ENCODE measurements at places on chromosomes 6 and 20.

DNA sequence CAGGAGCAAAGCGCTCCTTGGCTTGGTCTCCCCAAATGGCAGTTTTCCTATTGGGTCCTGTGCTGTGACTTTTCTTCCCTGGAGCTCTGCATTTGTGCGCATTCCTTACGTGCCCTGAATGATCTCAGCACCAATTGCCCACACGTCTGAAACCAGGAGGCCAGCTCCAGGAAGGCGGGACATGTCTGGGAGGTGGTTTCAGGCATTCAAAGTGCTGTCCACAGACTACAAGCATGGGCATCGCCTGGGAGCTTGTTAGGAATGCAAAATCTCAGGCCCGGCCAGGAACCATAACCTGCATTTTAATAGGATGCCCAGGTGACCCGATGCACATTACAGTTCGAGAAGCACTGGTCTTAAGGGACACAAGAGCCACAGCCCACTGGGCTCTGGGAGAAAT is 239.6 kb downstream of the ANKRD60 start:
- H3K27ac ChIP-seq: no peak overlapping the region
- no peak overlapping the region for H3K4me3 ChIP-seq
- no peaks in the 10 kb centered on the region for H3K27me3 ChIP-seq

GRCh38 chr6:55014321-55015088 is 159.8 kb upstream of the HCRTR2 start:
- H3K27me3 ChIP-seq: no peaks in the 10 kb centered on the region
- H3K4me1 ChIP-seq: no peaks in the 10 kb centered on the region
- H3K36me3 ChIP-seq: no peaks in the 10 kb centered on the region

- no peaks in the 10 kb centered on the region for H3K4me1 ChIP-seq
- no peak for DNase-seq
These were observed 119.6 kb downstream of the TFAP2C start for GRCh38 chr20:56748476-56749377.

DNA sequence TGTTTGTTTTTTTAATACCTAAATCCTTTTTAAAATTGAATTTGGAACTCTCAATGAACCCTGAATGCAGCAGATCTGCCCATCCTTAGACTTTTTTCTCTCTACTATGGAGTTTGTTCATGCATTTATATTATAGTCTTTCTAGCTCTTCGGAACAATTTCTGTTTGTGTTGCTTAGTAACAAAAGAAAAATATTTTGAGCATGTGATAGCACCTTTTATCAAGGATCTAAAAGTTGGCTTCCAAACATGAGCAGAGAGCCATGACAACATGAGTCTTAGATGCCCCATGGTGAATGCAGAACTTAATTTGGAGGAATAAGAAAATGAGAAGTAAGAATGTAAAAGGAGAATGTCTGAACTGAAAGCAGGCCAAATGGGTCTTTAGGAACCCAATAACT is 133.7 kb downstream of the EDN1 start:
- H3K27me3 ChIP-seq: no peaks in the 10 kb centered on the region
- DNase-seq: no peak
- H3K36me3 ChIP-seq: no peaks in the 10 kb centered on the region
- H3K27ac ChIP-seq: no peak overlapping the region
- no peak overlapping the region for H3K4me3 ChIP-seq

GRCh38 chr6:3711776-3712175 is 39.7 kb downstream of the PXDC1 start:
- no peaks in the 10 kb centered on the region for H3K36me3 ChIP-seq
- H3K27ac ChIP-seq: no peak overlapping the region
- H3K27me3 ChIP-seq: no peaks in the 10 kb centered on the region
- no peak overlapping the region for H3K4me3 ChIP-seq
- no peaks in the 10 kb centered on the region for H3K4me1 ChIP-seq
- no peak for DNase-seq

- H3K4me3 ChIP-seq: no peak overlapping the region
- no peak overlapping the region for H3K27ac ChIP-seq
- no peaks in the 10 kb centered on the region for H3K4me1 ChIP-seq
- H3K27me3 ChIP-seq: no peaks in the 10 kb centered on the region
- H3K36me3 ChIP-seq: no peaks in the 10 kb centered on the region
These were observed 325.7 kb downstream of the TBC1D32 start for GRCh38 chr6:121008553-121008952.

- H3K27me3 ChIP-seq: no peaks in the 10 kb centered on the region
- no peaks in the 10 kb centered on the region for H3K36me3 ChIP-seq
- DNase-seq: no peak
- H3K27ac ChIP-seq: no peak overlapping the region
- no peaks in the 10 kb centered on the region for H3K4me1 ChIP-seq
- no peak overlapping the region for H3K4me3 ChIP-seq
These were observed 650.5 kb downstream of the UTRN start for GRCh38 chr6:144935661-144936060.

DNA sequence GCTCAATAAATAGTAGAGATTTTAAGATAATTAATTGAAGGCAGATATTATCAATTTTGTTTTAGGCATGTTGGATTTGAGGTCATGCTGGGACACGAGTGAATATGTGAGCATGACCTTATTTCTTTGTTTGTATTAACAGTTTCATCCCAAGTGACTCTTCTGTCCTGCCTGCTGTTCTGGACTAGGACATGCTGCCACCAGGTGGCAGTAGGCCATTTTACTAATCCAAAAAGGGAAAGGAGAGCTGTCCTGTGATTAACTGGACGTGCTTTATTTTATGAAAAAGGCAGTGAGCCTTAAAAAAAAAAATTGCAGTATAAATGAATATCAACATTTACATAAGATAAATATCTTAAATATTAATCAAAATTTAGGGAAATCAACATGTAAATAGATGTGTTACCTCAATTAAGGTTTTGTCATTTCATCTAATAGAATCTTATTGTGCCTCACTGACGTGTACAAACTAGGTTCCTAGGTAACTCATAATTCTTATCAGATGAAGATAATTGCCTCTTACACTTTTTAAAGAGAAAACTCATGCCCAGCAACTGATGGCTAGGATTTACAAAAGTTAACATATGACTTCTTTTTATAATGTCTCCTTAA is 49.8 kb downstream of the FRK start:
- H3K36me3 ChIP-seq: no peaks in the 10 kb centered on the region
- DNase-seq: peak; percentile 6
- no peaks in the 10 kb centered on the region for H3K27me3 ChIP-seq
- no peaks in the 10 kb centered on the region for H3K4me1 ChIP-seq
- no peak overlapping the region for H3K27ac ChIP-seq

- no peak overlapping the region for H3K4me3 ChIP-seq
- no peaks in the 10 kb centered on the region for H3K27me3 ChIP-seq
- H3K36me3 ChIP-seq: no peaks in the 10 kb centered on the region
- no peak for DNase-seq
- no peak overlapping the region for H3K27ac ChIP-seq
- H3K4me1 ChIP-seq: peaks cover 14% of the 10 kb centered on the region
These were observed 40.6 kb upstream of the PCMTD2 start for GRCh38 chr20:64214952-64215351.

DNA sequence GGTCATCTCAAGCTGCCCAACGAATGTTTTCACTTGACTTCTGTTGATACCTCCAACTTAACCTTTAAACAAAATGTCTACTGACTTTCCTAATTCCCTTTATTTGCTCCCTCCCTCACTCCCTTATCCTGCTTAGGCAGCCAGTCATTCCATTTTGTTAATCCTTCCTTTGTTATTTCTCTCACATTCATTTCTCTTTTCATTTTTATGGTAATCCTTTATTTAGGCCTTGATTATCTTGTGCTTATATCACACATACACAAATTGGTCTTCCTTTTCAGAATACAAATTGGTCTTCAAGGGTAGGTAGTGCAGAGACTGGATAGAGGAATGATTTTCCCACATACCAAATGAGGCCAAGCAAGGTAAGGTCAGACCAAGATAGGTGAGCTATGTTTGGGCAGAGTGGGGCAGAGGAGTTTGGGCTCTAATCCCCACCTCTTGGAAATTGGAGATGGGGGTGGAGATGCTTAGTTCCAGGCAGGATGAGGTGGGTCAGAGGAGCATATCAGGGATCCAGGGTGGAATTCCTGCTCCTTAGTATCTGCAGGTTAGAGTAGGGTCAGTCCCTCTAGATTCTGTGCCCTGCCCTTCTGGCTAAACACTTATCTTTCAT is 2.0 kb upstream of the SPACA1 start:
- H3K27me3 ChIP-seq: no peaks in the 10 kb centered on the region
- H3K4me1 ChIP-seq: no peaks in the 10 kb centered on the region
- H3K27ac ChIP-seq: no peak overlapping the region
- no peaks in the 10 kb centered on the region for H3K36me3 ChIP-seq
- H3K4me3 ChIP-seq: no peak overlapping the region
- DNase-seq: no peak

GRCh38 chr6:82264824-82265223 is 17.3 kb upstream of the IBTK start:
- DNase-seq: no peak
- H3K4me1 ChIP-seq: no peaks in the 10 kb centered on the region
- no peaks in the 10 kb centered on the region for H3K36me3 ChIP-seq
- no peak overlapping the region for H3K27ac ChIP-seq
- no peaks in the 10 kb centered on the region for H3K27me3 ChIP-seq

DNA sequence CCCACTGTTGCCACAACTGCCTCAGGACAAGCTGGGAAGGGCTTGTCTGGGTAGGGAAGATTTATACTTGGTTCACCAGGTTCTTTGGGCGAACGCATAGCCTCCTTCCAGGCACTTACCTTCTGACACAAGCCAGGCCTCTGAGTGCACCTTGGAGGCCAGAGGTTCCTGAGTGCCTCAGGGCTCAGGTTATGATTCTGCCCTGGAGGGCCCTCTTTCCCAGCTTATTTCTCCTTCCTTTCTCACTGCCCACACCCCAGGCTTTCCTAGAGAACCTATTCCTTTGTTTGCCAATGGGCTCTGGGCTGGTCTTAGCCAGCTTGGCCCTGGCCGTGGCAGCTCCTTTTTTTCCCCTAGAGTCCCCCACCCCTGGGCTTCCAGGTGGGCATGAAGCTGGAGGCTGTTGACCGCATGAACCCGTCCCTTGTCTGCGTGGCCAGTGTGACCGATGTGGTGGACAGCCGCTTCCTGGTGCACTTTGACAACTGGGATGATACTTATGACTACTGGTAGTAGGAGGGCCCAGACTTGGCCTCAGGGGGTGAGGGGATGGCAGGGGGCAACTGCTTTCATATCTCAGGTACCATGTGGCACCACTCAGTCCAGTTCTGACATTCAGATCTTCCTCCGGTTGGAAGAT is 25.0 kb downstream of the L3MBTL1 start:
- H3K27ac ChIP-seq: no peak overlapping the region
- no peak overlapping the region for H3K4me3 ChIP-seq
- no peaks in the 10 kb centered on the region for H3K4me1 ChIP-seq
- no peaks in the 10 kb centered on the region for H3K36me3 ChIP-seq
- H3K27me3 ChIP-seq: no peaks in the 10 kb centered on the region
- no peak for DNase-seq

GRCh38 chr20:43284486-43284885 is 94.8 kb upstream of the PTPRT start:
- H3K36me3 ChIP-seq: no peaks in the 10 kb centered on the region
- no peaks in the 10 kb centered on the region for H3K4me1 ChIP-seq
- H3K27ac ChIP-seq: no peak overlapping the region
- no peak overlapping the region for H3K4me3 ChIP-seq

GRCh38 chr20:25015986-25016385 is 23.4 kb upstream of the APMAP start:
- H3K27ac ChIP-seq: no peak overlapping the region
- H3K4me1 ChIP-seq: no peaks in the 10 kb centered on the region
- H3K36me3 ChIP-seq: peaks cover 61% of the 10 kb centered on the region
- DNase-seq: no peak
- H3K27me3 ChIP-seq: no peaks in the 10 kb centered on the region

- H3K4me1 ChIP-seq: no peaks in the 10 kb centered on the region
- no peaks in the 10 kb centered on the region for H3K36me3 ChIP-seq
- H3K4me3 ChIP-seq: no peak overlapping the region
- no peaks in the 10 kb centered on the region for H3K27me3 ChIP-seq
- H3K27ac ChIP-seq: no peak overlapping the region
These were observed 20.9 kb upstream of the SRF start for GRCh38 chr6:43150051-43150751.

- no peaks in the 10 kb centered on the region for H3K36me3 ChIP-seq
- no peak for DNase-seq
These were observed 2.9 kb upstream of the RAET1E start for GRCh38 chr6:149900620-149901443.

GRCh38 chr20:63106108-63106764 is 99.5 kb upstream of the BHLHE23 start:
- no peak overlapping the region for H3K4me3 ChIP-seq
- peaks cover 3% of the 10 kb centered on the region for H3K4me1 ChIP-seq
- H3K27me3 ChIP-seq: no peaks in the 10 kb centered on the region
- no peaks in the 10 kb centered on the region for H3K36me3 ChIP-seq
- no peak overlapping the region for H3K27ac ChIP-seq
- no peak for DNase-seq

GRCh38 chr6:157728183-157728881 is 94.7 kb upstream of the SNX9 start:
- H3K4me3 ChIP-seq: no peak overlapping the region
- H3K4me1 ChIP-seq: no peaks in the 10 kb centered on the region
- H3K27ac ChIP-seq: no peak overlapping the region
- H3K27me3 ChIP-seq: no peaks in the 10 kb centered on the region
- H3K36me3 ChIP-seq: no peaks in the 10 kb centered on the region

GRCh38 chr6:106257195-106257594 is 68.4 kb downstream of the ATG5 start:
- H3K4me3 ChIP-seq: no peak overlapping the region
- no peaks in the 10 kb centered on the region for H3K36me3 ChIP-seq
- H3K27me3 ChIP-seq: no peaks in the 10 kb centered on the region
- DNase-seq: no peak

DNA sequence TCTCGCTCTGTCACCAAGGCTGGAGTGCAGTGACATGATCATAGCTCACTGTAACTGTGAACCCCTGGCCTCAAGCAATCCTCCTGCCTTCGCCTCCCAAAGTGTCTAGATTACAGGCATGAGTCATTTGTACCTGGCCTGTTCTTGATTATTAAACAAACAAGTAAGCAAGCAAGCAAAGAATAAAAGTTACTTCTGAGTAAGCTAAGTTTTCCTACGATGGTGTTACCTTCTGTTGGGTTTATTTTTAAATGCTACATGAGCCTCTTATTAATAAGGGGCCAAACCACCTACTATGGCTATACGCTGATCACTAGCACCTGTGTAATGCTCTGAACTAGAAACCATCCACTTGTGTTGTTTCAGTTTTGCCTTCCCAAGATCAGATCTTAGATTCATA is 50.8 kb downstream of the IL22RA2 start:
- H3K36me3 ChIP-seq: no peaks in the 10 kb centered on the region
- H3K27ac ChIP-seq: no peak overlapping the region
- DNase-seq: no peak
- no peaks in the 10 kb centered on the region for H3K27me3 ChIP-seq
- no peak overlapping the region for H3K4me3 ChIP-seq

DNA sequence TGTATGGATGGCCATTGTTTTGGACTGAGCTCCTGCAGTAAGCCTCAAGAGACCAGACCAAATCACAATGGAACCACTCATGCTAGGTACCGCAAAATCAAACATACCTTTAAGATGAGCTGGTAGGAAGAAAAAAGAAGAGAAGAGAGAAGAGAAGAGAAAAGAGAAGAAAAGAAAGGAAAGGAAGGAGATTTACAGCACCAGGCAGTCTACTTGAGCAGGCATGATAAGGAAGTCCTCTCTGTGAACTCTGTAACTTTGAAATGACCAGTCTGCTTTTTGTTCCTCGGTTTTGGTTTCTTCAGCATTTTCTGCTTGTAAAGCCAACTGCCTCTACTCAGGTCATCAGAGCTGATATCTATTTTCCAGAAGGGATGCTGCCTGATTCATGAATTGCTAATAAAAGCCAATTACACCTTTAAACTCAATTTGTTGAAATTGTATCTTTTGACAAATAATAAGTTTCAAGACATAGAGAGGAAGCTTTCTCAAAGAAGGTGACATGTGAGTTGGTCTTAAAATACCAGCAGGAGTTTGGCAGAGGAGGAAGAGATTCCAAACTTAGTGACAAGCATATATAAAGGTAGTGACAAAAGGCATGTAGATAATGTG is 134.3 kb downstream of the UNC5CL start:
- no peak for DNase-seq
- H3K27me3 ChIP-seq: no peaks in the 10 kb centered on the region
- no peaks in the 10 kb centered on the region for H3K4me1 ChIP-seq
- H3K27ac ChIP-seq: no peak overlapping the region
- H3K36me3 ChIP-seq: no peaks in the 10 kb centered on the region
- H3K4me3 ChIP-seq: no peak overlapping the region
